ENCODE measurements at places on chromosomes 16 and 17. TPM values are rescaled to one million over a fixed set of nuclear protein-coding genes. Genes with fewer than 3 reads are reported as not detected.

The GRAPL gene
- total RNA-seq: 6.4 TPM

- DNase-seq: peak; percentile 65
These were observed 47.1 kb downstream of the EPN2 start for GRCh38 chr17:19284005-19284959.

DNA sequence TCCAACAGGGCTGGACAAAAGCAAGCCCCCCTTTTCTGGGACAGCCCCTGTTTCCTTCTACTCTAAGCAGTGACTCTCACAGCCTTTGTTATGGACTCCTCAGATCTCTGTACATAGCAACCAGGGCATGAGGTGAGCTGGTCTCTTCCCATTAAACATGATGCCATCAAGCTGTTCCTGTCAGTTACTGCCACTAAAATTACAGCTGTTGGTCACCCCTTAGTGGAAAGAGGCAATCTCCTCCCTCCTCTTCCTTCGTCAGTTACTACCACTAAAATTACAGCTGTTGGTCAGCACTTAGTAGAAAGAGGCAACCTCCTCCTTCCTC lies 95.2 kb upstream of the SMIM36 start:
- no peak for DNase-seq

DNA sequence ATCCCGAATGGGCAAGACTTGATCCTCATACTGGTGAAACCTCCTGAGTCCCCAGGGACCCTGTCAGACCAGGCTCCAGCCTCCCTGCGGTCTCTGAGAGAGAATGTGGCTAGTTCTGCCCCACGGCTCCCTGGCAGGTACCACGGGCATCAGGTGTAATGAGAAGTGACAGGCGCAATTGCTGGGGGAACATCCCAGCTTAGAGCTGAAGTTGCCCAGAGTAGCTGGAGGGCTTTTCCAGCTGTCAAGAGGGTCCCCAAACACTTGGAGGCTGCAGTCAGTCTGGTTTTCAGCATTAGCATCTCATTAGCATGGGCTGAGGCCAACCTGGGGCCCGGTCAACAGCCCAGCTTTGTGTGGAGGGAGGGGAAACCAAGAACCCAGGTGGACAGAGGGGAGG lies 100.0 kb upstream of the TMEM132E start:
- DNase-seq: no peak

- no peak for DNase-seq
These were observed 8.8 kb downstream of the UBE2G1 start for GRCh38 chr17:4357671-4358070.

- no peak for DNase-seq
These were observed 8.6 kb upstream of the MRC2 start for GRCh38 chr17:62618647-62619416.

The WSCD1 gene
- not detected for total RNA-seq

DNA sequence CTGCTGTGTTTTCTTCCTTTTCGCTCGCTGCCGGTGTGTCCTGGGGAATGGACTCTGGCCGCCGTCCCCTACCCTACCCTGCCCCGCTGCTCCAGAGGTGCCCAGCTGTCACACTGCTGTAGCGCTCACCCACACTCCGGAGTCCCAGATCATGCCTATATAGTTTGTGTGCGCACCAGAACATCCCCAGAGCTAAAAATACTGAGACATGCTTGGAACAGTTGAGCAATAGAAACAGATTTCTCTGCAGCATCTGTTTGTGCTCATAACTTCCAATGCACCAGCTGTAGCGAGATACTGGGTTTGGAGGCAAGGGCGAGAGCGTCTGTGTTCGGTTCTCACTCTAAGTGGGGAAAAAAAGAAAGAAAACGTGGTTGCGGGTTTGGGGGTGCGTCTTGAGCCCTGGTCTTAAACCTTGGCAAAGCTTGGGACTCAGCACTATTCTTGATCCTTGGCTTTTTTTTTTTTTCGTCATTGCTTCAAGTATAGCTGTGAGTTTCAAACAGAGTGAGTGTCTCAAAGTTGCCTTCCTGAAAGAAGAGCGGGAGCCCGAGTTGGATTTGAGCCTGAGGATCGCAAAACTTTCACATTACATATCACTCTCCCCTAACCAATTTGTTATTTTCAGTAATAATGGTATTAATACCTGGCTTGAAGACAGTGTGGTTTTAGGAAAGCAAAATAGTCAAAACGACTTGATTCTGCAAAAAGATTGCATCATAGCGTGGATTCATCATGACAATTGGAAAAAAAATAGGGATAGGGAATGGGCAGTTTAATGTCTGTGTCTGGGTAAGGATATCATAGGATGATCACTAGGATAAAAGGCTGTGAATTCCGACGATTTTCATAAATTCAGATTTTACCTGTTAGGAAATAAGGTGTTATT lies 621 bp downstream of the KCNJ2 start:
- DNase-seq: peak; percentile 26
